ENCODE measurements at places on chromosomes 13 and 19. TPM values are rescaled to one million over a fixed set of nuclear protein-coding genes. Genes with fewer than 3 reads are reported as not detected.

- DNase-seq, result peak; percentile 86
Measured at GRCh38 chr19:51690454-51691073, 2.6 kb upstream of the SPACA6 start.

DNA sequence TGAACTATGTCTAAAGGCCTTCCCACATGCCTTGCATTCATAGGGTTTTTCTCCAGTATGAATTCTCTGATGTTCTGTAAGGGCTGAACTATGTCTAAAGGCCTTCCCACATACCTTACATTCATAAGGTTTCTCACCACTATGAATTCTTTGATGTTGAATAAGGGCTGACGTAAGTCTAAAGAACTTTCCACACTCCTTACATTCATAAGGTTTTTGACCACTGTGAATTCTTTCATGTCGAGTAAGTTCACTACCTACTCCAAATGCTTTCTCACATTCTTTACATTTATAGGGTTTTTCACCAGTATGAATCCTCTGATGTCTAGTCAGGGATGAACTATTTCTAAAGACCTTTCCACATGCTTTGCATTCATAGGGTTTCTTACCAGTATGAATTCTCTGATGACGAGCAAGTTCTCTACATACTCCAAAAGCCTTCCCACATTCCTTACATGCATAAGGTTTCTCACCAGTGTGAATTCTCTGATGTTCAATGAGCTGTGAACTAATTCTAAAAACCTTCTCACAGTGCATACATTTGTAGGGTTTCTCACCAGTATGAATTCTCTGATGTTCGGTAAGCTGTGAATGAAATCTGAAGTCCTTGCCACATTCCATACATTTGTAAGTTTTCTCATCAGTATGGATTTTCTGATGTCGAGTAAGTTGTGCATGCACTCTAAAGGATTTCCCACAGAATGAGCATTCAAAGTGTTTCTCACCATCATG, 19.1 kb upstream of the ZNF260 start:
- no peak for DNase-seq

CEACAM4 gene
- 3.3 TPM for polyA plus RNA-seq

DNA sequence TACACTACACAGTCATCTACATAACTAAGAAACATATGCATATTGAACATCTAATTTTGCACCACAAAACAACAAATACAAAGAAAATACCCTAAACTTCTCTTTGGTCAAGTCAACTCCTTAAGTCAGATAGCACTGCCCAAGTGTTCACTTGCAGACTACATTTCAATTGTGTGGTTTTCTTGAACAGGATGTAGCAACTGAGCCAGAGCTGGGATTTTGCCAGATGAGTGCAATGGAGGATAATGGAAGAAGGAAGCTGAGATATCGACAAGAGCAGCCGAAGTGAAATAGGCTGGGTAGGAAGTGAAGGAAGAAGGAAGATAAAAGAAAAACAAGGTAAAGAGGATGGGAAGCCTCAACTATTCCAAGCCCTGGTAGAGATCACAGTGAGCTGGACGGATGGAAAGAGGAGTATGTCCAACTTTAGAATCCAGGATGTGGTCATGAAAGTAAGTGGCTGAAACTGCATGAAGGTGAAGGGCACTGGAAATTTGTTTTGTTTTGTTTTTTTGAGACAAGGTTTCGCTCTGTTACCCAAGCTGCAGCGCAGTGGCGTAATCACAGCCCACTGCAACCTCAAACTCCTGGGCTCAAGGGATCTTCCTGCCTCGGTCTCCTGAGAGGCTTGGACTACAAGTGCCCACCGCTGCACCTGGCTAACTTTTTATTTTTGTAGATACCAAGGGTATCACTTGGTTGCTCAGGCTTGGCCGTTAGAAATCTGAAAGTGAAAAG, 15.0 kb downstream of the NUFIP1 start:
- DNase-seq, result no peak

- DNase-seq, result no peak
Measured at GRCh38 chr13:93262729-93263345, 36.2 kb downstream of the GPC6 start.

DNA sequence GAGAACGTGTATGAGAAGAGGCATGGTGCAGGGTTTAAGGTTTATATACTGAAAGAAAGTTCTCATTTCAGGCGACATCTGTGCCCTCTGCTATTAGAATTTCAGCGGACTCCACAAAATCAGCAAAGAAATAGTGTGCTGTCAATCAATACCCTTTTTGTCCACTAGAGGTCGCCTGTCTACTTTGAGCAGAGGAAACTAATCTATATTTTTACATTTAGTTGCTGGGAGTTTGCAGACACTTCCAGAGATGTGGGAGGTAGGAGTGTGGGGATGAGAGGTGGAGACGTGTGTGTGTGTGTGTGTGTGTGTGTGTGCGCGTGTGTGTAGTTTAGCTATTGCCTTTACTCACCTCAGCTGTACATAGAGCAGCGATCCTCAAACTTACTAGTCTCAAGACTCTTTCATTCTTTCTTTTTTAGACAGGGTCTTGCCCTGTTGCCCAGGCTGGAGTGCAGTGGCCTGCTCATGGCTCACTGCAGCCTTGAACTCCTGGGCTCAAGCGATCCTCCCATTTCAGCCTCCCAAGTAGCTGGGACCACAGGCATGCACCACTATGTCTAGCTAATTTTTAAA, 9.7 kb downstream of the INAFM1 start:
- DNase-seq, result no peak

- DNase-seq, result no peak
Measured at GRCh38 chr13:82627183-82627582, 1255.1 kb downstream of the SLITRK1 start.

APOC1 gene
- polyA plus RNA-seq, result 465 TPM

DNA sequence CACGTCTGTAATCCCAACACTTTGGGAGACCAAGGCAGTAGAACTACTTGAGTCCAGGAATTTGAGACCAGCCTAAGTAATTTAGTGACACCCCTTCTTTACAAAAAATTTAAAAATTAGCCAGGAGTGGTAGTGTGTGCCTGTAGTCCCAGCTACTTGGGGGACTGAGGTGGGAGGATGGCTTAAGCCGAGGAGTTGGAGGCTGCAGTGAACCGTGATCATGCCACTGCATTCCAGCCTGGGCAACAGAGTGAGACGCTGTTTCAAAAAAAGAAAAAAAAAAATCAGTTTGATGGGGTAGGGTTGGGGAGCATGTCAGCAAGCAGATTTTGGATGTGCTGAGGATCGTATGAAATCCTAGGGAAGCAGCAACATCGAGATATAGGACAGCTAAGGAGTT, 4.2 kb downstream of the CEACAM19 start:
- no peak for DNase-seq

DNA sequence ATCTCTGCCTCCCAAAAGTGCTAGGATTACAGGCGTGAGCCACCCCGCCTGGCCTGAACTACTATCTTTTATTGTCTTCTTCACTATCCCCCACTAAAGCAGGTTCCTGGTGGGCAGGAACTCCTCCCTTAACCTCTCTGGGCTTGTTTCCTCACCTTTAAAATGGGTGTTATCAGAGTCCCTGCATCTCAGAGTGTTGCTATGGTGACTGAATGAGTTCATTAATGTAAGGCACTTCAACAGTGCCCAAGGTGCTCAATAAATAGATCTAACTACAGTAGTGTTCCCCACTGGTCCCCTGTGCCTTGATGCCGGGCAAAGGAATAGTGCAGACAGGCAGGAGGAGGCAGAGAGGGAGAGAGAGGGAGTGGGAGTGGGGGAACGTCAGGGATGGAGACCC, 20.5 kb downstream of the CCDC97 start:
- no peak for DNase-seq

DNA sequence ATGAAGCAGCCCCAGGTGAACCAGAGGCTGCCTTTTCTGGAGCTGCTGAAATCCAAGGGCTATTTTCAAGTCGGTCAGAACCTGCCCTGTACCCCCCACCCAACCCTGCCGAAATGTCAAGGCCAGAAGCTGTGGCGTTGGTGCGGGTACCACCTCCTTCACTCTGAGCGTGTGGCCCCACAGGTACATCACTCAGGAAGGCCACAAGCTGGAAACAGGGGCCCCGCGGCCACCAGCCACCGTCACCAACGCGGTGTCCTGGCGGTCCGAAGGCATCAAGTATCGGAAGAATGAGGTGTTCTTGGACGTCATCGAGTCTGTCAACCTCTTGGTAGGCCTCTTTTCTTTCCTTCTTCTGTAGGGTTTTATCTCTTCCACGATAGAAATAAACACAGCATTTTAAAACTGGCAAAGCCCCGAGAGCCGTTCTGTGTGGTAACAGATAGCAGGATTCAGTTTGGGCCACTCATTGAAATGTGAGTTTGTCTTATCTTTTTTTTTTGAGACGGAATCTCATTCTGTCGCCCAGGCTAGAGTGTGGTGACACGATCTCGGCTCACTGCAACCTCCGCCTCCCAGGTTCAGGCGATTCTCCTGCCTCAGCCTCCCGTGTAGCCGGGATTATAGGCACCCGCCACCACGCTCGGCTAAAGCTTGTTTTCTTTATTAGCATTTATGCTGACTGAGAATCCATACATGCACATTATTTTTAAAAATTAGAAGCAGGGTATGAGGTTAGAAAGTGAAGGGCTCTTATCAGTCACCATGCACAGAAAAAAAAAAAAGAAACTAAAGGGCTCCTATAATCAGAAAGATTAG, 11.3 kb downstream of the AP1M1 start:
- DNase-seq, result peak; percentile 38

DNA sequence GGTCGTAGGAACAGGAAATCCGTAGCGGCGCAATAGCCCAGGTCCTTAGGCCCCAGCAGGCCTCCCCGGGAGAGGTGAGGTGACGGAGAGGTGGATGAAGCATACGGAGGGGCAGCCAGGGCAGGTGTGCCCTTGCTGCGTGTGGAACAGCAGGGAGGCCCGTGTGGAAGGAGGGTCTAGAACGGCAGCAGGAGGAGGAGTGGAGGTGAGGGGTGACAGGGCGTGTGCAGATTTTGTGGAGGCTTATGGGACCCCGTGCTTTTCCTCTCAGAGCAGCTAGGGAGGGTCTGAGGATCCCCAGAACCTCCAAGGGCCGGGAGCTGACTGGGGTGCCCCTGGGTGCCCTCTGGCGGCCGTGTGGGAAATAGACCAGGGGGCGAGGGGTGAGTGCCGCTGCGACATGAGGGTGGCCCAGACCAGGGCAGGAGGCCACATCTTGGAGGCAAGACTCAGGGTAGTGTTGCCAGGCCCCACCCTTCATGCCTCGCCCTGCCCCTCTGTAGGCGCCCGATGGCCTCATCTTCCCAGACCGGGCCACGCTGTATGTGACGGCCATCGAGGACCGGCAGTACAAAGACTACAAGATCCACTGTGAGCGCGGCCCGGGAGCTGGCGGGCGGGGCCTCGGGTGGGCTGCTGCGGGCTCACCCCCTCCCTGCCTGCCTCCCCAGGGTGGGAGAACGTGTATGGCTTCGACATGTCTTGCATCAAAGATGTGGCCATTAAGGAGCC, 5.0 kb upstream of the ADM5 start:
- no peak for DNase-seq

DNA sequence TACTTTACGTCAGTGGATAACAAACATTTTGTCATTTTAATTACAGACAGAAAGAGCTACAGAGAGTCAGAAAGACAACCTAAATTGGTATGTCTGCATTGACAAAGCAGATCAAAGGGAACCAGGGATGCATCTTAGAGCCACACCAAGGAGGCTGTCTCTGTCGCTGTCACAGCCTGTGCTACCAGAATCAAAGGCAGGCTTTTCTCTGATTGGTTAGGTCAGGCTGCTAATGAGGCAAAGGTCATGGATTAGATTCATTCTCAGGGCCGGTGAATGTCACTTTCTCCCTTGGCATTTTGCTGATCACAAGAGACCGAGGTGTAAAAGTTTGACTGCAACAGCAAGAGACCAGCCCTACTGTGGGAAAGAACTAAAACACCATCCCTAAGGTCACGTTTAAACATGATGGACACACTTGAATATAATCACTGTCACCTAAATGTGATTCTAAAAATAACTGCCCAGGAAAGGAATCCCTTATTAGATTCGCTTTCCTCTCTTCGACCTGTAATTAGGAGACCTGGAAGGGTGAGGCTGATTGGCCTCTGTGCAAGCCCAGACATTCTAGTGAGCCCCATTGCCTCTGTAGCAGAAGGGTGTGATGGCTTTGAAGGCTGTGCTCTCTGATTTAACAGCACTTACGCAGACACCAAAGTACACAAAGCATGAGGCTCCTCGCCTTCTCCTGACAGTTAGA, 314.4 kb upstream of the NBEA start:
- DNase-seq, result no peak

KLK12 gene
- 0.16 TPM for polyA plus RNA-seq

DNA sequence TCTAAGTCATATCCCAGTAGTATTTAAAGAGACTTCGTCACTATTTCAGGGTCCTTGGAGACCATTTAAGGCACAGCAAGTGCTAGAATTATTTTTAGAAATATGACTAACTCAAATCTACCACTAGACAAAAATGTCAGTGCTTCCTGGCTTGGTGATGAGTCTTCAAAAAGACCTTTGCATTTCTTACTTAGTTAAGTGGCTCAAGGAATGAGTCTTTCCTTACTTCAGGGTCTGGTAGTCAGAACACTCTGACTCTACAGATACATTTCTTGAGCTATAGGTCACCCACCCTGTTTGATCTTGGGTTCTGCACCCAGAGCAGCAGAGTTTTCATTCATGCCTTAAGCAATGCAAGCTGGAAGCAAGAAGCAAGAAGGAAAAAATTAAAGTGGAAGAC, 191.0 kb upstream of the HTR2A start:
- no peak for DNase-seq

DNA sequence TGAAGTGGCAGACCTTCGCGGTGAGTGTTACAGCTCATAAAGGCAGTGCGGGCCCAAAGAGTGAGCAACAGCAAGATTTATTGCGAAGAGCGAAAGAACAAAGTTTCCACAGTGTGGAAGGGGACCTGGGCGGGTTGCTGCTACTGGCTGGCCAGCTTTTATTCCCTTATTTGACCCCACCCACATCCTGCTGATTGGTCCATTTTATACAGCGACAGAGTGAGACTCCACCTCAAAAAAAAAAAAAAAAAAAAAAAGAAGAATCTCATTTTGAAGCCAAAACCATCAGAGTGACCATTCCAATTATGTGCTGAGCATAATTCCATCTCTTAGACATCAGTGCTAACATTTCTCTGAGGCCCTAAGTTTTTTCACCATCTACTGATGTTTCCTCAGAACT, 1.9 kb upstream of the ZNF552 start:
- DNase-seq, result no peak

GRCh38 chr19:48415395-48415794, 21.9 kb downstream of the GRIN2D start:
- DNase-seq, result peak; percentile 85

- DNase-seq, result peak; percentile 72
Measured at GRCh38 chr19:37986048-37986750, 79.2 kb downstream of the SIPA1L3 start.

Measured in spleen (tissue), 13 donors.